ENCODE measurements at places on chromosomes 5 and 9.
A peak's percentile ranks its signal among the peaks of the same experiment; 100 is the strongest.

DNA sequence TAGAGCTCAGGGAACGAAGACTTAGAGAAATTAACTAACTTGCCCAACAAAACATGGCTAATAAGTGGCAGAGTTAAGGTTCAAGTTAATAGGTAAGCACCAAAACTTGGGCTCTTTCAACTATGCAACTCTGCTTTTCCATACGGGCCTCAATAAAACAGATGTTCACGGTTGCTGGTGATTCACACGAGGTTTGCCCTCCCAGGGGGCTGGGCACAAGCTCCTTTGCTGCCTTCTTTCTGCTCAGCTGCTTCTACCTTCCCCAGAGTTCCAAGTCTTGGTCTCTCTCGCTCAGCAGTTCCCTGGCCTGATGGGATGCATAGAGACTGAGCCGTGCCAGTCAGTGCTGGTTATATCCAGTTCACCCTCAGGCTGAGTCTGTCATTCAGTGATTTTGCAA lies 217.9 kb downstream of the SREK1 start:
- H3K27ac ChIP-seq, result no peak overlapping the region
- DNase-seq, result no peak
- no peaks in the 10 kb centered on the region for H3K27me3 ChIP-seq
- peaks cover 10% of the 10 kb centered on the region for H3K4me1 ChIP-seq
- H3K4me3 ChIP-seq, result no peak overlapping the region

- H3K4me3 ChIP-seq, result no peak overlapping the region
- DNase-seq, result peak; percentile 71
- no peaks in the 10 kb centered on the region for H3K4me1 ChIP-seq
- H3K27ac ChIP-seq, result no peak overlapping the region
- H3K27me3 ChIP-seq, result no peaks in the 10 kb centered on the region
These were observed 51.5 kb downstream of the CEP120 start for GRCh38 chr5:123371575-123372179.

DNA sequence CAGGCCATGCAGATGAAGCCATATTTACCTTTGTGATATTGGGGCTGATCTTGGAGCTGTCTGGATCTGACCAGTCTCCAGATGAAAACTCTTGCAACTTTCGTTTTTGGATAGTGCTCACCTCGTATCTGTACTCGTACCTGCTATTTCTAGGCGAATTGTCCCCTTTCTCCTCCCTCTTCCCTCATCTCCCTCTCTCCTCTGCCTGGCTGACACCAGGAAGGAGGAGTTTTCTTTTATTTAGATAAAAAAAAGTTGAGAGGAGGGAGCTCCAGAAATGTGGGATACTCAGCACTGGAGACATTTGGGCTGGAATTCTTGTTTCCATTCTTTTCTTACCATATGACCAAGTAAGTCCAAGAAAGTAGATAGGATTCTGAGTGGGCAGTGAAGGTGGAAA lies 54.6 kb upstream of the ABL1 start:
- no peak overlapping the region for H3K4me3 ChIP-seq
- no peak overlapping the region for H3K27ac ChIP-seq
- peaks cover 45% of the 10 kb centered on the region for H3K4me1 ChIP-seq
- no peak for DNase-seq

GRCh38 chr9:21709464-21710058 lies 92.9 kb upstream of the MTAP start:
- DNase-seq, result peak; percentile 73
- no peak overlapping the region for H3K27ac ChIP-seq
- peaks cover 9% of the 10 kb centered on the region for H3K27me3 ChIP-seq
- no peaks in the 10 kb centered on the region for H3K36me3 ChIP-seq
- no peak overlapping the region for H3K4me3 ChIP-seq

- peaks cover 89% of the 10 kb centered on the region for H3K4me1 ChIP-seq
- H3K27me3 ChIP-seq, result no peaks in the 10 kb centered on the region
- H3K4me3 ChIP-seq, result no peak overlapping the region
- H3K36me3 ChIP-seq, result peaks cover 93% of the 10 kb centered on the region
These were observed 81.8 kb downstream of the SEMA6A start for GRCh38 chr5:116492776-116493175.

- no peaks in the 10 kb centered on the region for H3K27me3 ChIP-seq
- no peak overlapping the region for H3K27ac ChIP-seq
- H3K4me1 ChIP-seq, result peaks cover 6% of the 10 kb centered on the region
- DNase-seq, result no peak
- peaks cover 38% of the 10 kb centered on the region for H3K36me3 ChIP-seq
These were observed 30.1 kb upstream of the MINAR2 start for GRCh38 chr5:129717751-129718310.

Measured in nephron progenitor cell (in vitro differentiated cells).